Activated CD8-positive, alpha-beta memory T cell treated with anti-CD3 and anti-CD28 coated beads, Interleukin-2, amount 10 ng/mL, durations not matched to agents 7 days and 5 days (primary cell): ENCODE measurements at places on chromosomes 13 and 19. TPM values are rescaled to one million over a fixed set of nuclear protein-coding genes. Genes with fewer than 3 reads are reported as not detected.

- no peaks in the 10 kb centered on the region for H3K4me1 ChIP-seq
- no peaks in the 10 kb centered on the region for H3K27me3 ChIP-seq
- no peak for DNase-seq
- no peak overlapping the region for H3K27ac ChIP-seq
Observed at GRCh38 chr19:2806736-2807378, 12.8 kb upstream of the ZNF554 start.

DNA sequence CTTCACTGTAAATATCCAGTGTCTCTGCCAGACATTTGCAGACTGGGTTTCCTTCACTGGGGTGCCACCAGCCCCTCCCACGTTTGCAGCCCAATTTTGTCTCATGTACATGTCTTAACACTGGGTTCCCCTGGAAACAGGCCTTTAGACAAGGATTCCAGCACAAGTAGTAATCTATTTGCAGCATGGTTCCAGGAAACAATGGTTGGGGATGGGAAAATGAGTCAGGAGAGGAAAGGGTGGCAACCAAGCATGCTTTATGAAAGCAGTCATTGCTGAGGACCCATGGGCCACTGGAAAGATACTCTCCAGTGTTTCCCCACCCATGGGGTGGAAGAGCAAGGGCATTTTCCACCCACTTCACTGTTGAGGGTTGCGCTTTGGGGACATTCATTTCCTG is 53.6 kb upstream of the FARP1 start:
- H3K4me3 ChIP-seq: no peak overlapping the region
- H3K27ac ChIP-seq: no peak overlapping the region
- no peaks in the 10 kb centered on the region for H3K36me3 ChIP-seq
- H3K4me1 ChIP-seq: no peaks in the 10 kb centered on the region

DNA sequence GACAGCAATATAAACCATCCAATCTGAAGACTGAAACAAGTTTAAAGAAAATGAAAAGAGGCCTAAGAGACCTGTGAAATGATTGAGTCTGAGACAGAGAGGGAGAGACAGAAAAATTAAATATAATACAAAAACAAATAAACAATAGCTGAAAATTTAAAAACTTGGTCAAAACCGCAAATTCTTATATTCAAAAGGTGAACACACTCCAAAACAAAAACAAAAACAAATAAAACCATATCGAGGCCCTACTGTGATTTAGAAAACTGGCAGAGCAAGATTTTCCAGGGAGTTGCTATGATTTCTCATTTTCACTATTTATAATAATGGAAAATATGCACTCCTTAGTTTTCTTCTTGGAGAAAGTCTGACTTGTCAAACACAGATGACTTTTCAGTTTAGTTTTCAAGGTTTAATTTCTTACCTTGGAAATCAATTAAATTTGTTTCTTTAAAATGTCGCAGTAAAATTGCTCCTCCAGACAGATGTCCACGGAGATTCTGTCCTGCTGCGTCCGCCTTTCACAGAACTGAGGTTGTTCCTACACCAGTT is 1420.3 kb downstream of the UQCRFS1 start:
- H3K27ac ChIP-seq: peak overlapping the region; percentile 93
- H3K36me3 ChIP-seq: peaks cover 26% of the 10 kb centered on the region
- no peak for DNase-seq
- H3K4me3 ChIP-seq: peak overlapping the region; percentile 90
- no peaks in the 10 kb centered on the region for H3K27me3 ChIP-seq
- peaks cover 28% of the 10 kb centered on the region for H3K4me1 ChIP-seq

DNA sequence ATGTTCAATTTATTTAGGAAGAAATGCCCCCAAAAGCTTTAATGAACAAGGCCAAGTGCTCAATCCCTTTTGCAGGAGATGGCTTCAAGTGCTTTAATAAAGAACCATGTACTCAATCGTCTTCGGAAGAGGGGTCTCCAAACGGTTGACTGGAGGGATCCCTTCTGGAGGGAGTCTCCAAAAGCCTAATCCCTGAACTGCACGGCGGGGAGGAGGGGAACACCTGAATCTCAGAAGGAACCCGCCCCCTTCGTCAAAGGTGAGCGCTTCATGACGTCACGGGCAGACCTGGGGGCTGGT is 505 bp downstream of the PAF1 start:
- H3K4me1 ChIP-seq: peaks cover 39% of the 10 kb centered on the region
- H3K27ac ChIP-seq: peak overlapping the region; percentile 99
- peaks cover 30% of the 10 kb centered on the region for H3K36me3 ChIP-seq

DNA sequence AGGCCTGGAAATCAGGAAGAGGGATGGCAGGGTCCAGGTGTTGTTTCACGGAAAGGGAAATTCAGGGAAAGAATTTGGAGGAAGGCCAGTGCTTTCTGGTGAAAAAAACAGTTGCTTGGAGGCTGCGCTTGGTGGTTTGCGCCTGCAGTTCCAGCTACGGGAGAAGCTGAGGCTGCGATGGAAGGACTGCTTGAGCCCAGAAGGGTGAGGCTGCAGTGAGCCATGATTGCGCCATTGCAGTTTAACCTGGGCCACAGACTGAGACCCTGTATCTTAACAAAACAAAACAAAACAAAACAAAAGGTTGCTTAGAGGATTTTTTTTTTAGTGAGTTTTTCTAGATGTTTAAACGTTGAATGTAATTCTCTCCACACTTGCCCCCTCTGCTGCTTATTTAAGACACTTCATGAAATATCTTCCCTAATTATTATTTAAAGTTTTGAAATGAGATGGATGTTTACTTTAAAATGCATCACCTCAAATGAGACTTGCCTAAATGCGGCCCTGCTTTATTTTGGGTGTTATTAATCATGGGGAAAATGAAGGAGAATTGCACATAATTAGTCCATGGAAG is 75.4 kb upstream of the TRPC4 start:
- H3K4me3 ChIP-seq: no peak overlapping the region
- no peak overlapping the region for H3K27ac ChIP-seq
- no peaks in the 10 kb centered on the region for H3K36me3 ChIP-seq
- H3K27me3 ChIP-seq: no peaks in the 10 kb centered on the region
- DNase-seq: no peak

Gene FGF22
- total RNA-seq: not detected

Gene PSG11
- not detected for total RNA-seq

Gene FXYD3
- not detected for total RNA-seq

Gene NANOS3
- total RNA-seq: 1.1 TPM
